ENCODE measurements at places on chromosomes 12 and 14. TPM values are rescaled to one million over a fixed set of nuclear protein-coding genes. Genes with fewer than 3 reads are reported as not detected.

Gene CIDEB
- 17.5 TPM for polyA plus RNA-seq

Gene ADAMTS20
- polyA plus RNA-seq, result not detected

Gene GAS2L3
- polyA plus RNA-seq, result 0.84 TPM

Gene PMEL
- 0.77 TPM for polyA plus RNA-seq

Gene B4GALNT1
- polyA plus RNA-seq, result 1.0 TPM

Gene CLEC2D
- polyA plus RNA-seq, result 12.4 TPM

Gene OAS1
- 22.1 TPM for polyA plus RNA-seq

Gene FAM222A
- 36.7 TPM for polyA plus RNA-seq

Gene RPS6KL1
- 3.9 TPM for polyA plus RNA-seq

Gene PLEKHD1
- polyA plus RNA-seq, result 0.04 TPM

Gene LIMA1
- polyA plus RNA-seq, result 49.8 TPM

Gene ANO2
- 0.24 TPM for polyA plus RNA-seq

Gene SLC4A8
- polyA plus RNA-seq, result 4.5 TPM

Gene TM7SF3
- 12.3 TPM for polyA plus RNA-seq

Gene CD163
- 129 TPM for polyA plus RNA-seq

Gene CLEC7A
- polyA plus RNA-seq, result 4.9 TPM

Gene FOXM1
- polyA plus RNA-seq, result 2.4 TPM

Gene PDE3A
- 1.3 TPM for polyA plus RNA-seq
